ENCODE measurements at places on chromosomes 12 and 14.
A peak's percentile ranks its signal among the peaks of the same experiment; 100 is the strongest.

DNA sequence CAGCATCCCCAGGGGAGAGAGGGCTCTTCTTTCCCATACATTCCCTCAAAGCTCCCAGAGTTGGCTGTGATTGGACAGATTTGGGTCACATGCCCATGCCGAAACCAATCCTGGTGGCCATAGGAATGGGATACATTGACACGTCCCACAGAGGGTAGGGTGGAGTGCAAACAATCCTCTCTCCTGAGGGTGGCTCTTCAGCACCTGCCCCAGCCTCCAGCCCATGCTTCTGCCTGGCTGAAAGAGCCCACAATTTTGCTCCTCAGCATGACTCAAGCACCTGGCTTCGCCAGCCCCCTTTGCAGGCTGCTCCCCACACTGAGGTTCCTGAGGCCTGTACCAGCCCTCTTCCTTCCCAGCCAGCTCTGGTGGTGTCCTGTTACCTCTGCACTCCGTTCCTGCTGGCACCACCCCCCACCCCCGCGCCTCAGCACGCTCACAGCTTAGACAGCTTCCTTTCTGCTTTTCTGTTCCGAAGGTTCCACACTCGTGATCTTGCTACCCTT is 71.7 kb downstream of the CCDC92 start:
- DNase-seq: peak; percentile 35

DNA sequence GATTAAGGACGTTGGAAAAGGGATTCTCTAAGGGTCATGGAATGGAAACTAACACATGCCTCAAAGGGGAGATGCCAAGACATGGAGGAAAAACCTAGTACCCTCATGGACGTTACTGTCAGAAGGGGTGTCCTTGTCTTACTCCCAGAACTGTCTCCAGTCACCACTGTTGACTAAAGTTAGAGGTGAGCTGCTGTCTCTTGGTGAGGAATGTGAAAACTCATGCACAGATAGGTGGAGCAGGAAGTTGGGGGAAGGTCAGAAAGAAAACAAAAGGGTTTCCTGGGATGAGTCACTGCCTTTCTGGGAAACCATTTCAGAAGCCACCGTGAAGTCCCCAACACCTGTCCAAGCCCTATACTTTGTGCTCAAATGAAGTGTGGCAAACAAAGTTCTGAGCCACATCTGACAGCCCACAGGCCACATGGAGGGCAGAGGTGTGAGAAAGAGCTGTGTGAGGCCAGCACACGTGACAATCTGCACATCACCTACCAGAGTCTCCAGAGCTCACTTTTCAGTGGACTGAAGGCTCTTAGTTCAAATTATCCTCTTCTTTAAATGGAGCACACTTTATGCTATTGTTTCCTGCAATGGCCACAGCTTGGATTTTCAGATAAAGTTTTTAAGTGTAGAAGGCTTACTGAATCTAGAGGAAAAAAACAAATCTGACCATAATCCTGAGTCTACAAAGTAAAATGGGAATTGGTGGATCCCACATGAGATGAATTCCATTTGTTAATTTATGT is 92.9 kb upstream of the EGLN3 start:
- DNase-seq: peak; percentile 84

- no peak for DNase-seq
Measured at GRCh38 chr12:58917699-58918468, 2.4 kb downstream of the LRIG3 start.

DNA sequence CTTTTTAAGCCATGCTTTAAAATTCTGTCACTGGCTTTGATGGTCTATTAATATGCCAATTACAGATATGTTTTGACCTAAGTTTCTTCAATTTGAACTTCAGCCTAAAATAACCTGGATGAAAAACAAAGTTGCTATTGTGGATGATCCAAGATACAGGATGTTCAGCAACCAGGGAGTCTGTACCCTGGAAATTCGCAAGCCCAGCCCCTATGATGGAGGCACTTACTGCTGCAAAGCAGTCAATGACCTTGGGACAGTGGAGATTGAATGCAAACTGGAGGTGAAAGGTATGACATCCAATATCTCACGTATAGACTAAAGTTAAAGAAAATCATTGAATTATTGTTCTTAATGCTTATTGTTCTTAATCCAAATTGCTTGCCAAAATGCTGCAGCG is 17.2 kb upstream of the CHPT1 start:
- no peak for DNase-seq

GRCh38 chr12:52346593-52346992 is 20.7 kb downstream of the KRT85 start:
- DNase-seq: no peak
